ENCODE measurements at places on chromosomes 7 and 10.
A peak's percentile ranks its signal among the peaks of the same experiment; 100 is the strongest.

DNA sequence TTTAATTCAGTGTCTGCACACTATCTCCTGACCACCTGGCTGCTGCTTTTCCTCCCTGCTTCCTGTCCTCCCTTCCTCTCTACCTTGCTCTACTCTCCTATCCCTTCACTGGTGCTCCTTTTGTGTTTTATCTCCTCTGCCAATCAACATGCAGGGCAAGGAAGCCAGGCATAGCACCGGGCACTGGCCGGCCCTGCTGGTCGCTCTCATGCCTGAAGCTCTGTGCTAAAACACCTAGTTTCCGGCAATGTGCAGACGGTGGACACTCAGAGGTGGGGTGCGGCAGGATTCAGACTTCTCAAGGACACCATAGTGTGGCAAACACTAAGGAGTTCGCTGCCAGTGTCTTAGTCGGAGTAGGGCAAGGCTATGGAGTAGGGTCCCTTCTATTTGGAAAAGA, 177.1 kb downstream of the PRKCQ start:
- no peak for DNase-seq

DNA sequence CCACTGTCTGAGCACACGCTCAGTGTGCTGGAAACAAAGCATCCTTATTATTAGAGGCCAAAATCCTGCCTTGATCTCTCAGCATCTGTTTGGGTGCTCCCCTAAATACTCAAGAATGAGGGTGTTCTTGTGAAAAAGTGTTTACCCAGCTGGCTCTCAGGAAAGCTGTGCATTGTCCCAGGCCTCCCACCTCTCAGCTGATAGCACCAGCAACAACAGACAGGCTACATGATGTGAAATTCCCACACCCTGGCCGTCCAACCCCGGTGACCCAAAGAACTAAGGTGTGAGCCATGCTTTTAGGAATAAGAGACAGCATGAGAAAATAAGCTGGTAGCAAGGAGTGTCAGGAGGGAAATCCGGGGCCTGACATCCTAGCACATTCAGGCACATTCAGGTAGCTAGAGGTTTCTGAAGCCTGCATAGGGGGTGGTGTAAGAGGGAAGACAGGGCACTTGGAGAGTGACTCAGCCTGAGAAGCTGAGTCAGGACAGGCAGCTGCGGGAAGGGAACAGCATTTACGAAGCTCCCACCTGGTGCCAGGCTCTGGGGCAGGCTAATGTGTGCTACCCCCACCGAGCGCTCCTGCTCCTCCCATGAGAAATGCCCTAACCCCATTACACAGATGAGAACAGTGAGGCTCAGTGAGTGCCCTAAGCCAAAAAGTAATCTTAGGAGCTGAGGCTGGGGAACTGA, 205.6 kb downstream of the GRID1 start:
- DNase-seq = no peak

- no peak for DNase-seq
Observed at GRCh38 chr7:131606346-131607290, 50.2 kb upstream of the PODXL start.

DNA sequence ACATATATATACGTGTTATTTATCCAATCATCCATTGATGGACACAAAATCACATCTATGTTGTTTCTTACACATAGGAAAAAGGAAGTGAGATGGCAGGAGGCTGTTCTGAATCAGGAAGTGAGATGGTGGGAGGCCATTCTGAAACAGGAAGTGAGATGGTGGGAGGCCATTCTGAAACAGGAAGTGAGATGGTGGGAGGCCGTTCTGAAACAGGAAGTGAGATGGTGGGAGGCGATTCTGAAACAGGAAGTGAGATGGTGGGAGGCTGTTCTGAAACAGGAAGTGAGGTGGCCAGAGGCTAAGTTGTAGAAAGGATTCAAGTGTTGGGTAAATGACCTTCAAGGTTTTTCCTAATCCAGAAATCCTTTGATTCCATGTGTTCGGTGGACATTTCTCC, 921.5 kb downstream of the TYW1 start:
- DNase-seq = peak; percentile 93

- DNase-seq = peak; percentile 94
Observed at GRCh38 chr7:27150568-27151340, 1.6 kb downstream of the HOXA3 start.

GRCh38 chr7:107315716-107316220, 147.0 kb downstream of the HBP1 start:
- DNase-seq = no peak

- DNase-seq = peak; percentile 57
Observed at GRCh38 chr7:30433082-30433481, 45.5 kb downstream of the NOD1 start.

DNA sequence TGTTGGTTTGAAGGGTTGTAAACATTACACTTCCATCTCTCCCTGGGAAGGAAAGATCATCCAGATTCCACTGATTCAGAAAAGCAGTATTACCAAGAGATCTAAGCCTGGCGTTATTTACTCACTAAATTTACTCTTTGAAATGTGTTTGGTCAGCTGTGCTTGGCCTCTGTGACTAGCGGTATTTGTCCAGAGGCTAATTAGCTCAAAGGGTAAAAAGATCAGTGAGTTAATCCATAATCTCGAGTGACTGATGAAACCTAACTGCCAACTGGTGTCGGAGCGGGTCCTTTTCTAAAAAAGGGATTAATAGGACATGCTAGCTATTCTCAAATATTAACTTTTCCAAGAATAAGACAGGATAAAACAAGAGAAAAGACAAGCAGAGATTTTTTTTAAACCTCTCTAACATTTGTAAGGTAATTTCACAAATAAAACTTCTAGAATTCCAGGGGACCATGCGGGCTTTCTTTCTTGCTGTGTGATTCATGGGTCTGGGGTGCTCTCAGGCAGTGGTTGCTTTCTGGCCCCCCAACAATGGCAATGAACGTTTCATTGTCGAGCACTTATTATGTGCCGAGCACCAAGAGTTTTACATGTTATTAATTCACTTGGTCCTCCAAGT, 247.3 kb upstream of the AOAH start:
- DNase-seq = no peak

- no peak for DNase-seq
Observed at GRCh38 chr10:121303287-121303890, 294.9 kb downstream of the FGFR2 start.

DNA sequence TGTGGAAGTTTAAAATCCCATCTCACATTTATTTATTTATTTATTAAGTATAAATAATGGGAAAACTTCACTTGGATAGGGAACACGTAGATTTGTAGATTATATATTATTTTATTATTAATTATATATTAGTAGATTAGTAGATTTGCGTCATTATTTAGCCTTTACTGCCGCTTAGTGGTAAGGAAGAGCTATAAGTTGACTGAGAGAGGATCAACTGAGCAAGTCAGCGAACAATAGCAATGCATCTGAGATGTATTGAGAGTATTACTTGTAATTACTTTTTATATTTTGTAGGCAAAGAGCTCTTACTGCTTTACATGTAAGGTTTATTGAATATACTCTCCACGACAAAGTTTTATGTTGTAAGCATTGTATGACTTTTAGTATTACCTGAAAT, 244.5 kb upstream of the ANKRD30A start:
- peak; percentile 78 for DNase-seq

DNA sequence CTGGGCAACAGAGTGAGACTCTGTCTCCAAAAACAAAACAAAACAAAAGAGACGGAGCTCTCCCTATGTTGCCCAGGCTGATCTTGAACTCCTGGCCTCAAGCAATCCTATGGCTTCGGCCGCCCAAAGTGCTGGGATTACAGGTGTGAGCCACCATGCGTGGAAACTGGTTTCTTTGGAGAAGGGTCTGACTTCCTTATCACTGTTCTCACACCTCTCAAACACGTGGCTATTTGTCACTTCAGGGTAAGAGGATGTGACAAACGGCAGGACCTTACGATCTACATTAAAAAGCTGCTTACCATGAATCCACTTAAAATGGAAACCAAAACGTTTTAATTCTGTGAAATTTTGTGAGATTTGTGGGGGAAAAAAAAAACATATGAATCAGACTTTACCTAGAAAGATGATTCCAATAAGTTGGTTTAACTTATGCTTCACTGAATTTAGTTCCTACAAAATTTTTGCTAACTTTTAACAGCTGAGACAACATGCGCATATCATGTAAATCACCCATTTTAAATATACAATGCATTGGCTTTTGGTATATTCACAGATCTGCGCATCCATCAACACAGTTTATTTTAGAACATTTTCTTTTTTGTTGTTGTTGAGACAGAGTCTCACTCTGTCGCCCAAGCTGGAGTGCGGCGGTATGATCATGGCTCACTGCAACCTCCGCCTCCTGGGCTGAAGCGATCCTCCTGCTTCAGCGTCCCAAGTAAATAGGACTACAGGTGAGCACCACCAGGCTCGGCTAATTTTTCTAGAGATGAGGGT, 18.7 kb upstream of the FOXK1 start:
- no peak for DNase-seq

DNA sequence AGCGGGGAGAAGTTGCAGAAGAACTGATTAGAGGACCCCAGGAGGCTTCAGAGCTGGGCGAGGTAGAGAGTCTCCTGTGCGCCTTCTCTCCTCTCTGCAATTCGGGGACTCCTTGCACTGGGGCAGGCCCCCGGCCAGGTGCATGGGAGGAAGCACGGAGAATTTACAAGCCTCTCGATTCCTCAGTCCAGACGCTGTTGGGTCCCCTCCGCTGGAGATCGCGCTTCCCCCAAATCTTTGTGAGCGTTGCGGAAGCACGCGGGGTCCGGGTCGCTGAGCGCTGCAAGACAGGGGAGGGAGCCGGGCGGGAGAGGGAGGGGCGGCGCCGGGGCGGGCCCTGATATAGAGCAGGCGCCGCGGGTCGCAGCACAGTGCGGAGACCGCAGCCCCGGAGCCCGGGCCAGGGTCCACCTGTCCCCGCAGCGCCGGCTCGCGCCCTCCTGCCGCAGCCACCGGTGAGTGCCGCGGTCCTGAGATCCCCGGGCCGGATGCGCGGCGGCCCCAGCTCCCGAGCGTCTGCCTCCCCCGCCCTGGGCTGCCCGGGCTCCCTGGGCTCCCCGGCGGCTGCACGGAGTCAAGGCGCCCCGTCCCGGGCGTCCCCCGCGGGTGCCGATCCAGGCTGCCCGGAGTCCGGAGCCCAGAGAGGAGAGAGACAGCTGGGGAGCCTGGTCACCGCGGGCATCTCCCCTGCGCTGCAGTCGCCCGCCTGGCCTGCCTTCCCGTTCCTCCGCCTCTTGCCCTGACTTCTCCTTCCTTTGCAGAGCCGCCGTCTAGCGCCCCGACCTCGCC, at the start of gene PLAU:
PLAU (plus strand) TSS at position 369 of the 789 bp plus-strand sequence. CDS start 424 bp downstream, outside the sequence.
- peak; percentile 82 for DNase-seq

- peak; percentile 27 for DNase-seq
Observed at GRCh38 chr10:6071181-6072175, 9.3 kb upstream of the IL2RA start.

DNA sequence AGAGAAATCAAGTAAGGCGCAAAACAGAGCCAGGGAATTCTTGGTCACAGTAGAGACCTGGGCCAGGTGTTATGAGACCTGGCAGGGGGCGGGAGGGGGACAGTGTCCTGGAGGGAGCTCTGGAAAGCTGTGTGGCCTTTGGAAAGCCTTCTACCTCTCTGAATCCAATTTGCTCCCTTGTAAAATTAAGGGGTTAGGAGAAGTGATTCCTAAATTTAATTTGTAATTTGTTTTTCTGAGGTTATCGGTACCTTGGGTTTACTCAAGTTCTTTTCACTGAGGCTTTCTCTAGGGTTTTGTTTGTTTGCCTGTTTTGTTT, 920.8 kb downstream of the TYW1 start:
- no peak for DNase-seq

DNA sequence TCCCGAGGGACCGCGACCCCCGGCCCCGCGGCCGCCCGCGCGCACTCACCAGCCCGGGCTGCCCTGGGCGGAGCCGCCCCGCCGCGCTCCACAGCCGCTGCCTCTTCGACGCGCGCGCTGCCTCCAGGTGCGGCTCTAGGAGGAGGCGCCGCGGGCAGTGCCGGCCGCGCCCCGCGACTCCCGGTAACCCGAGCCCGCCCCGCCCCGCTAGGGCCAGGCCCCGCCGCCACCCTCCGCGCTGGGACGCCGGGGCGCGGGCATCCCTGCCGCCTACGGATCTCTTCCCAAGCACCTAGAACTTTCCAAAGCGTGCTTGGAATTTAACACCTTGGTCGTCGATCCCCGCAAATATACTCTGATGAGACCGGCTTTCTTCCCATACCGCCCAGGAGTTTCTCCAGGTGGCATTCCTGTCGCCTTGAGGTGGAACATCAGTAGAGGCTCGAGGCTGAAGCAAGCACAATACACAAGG, at the start of gene SLC26A5:
SLC26A5 (minus strand) TSS at position 159 of the 472 bp plus-strand sequence. CDS start 24,693 bp downstream, outside the sequence.
- DNase-seq = no peak

GRCh38 chr7:40500219-40500618, 365.4 kb downstream of the SUGCT start:
- no peak for DNase-seq

GRCh38 chr7:66739477-66739876, 1.1 kb upstream of the RABGEF1 start:
- no peak for DNase-seq

DNA sequence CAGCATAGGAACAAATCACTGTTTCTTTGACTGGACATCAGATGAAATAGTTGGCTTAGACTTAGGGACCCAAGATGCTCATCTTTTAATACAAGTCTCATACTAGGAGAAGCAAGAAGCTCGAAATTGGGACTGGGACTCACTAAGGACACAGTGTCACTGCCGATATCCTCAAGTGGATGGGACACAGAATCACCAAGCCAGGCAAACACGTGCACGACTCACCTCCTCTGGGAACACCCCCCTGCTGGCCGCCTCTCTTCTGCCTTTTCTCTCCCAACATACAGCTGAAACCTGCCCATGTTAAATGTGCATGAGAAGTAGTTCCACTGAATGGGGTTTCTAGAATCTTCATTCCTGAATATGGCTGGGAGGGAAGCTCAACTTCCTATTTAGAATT, 106.6 kb upstream of the FAM204A start:
- no peak for DNase-seq

DNA sequence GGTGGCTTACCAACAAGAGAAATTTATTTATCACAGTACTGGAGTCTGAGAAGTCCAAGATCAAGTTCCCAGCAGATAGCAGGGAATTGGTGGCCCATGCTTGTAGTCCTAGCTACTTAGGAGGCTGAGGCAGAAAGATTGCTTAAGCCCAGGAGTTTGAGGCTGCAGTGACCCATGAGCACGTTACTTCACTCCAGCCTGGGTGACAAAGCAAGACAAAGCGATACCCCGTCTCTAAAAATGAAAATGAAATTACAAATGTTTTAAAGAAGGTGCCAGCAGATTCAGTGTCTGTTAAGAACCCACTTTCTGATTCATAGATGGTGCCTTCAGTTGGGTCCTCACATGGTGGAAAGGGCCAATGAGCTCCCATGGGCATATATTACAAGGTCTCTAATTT, 20.6 kb upstream of the ARHGAP12 start:
- DNase-seq = no peak

Data from Karpas-422 (cell line).